ENCODE measurements at places on chromosomes 1 and 21. TPM values are rescaled to one million over a fixed set of nuclear protein-coding genes. Genes with fewer than 3 reads are reported as not detected.

GRCh38 chr1:109229531-109230127 is 15.9 kb downstream of the SARS1 start:
- no peak for DNase-seq

DNA sequence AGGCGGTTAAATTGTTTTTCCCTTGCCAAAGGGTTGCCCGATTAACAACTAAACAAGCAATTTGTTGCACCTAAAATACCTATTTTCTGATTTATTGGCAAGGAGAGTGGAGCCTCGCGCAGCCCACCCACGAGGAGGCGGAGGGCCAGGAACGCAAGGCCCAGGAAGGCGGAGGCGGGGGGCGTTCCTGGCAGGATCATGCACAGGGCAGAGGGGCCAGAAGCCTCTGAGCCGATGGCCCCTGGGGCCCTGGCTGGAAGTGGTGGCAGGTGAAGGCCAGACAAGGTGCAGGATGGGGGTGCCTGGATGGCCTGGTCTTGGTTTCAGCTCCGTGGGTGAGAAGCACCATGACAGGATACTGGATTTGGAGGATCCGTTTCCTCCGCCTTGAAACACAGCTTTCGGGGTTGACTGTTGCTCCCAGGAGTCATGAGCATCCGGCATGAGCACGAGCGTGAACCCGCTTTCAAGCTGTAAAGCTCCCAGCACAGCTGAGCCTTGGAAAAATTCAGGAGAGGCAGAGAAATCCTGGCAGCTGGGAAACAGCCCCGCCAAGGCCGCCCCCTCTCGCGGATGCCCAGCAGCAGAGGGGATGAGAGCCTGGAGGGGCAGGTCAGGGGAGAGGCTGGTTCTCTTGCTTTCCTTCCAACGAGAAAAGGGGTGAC is 35.0 kb downstream of the AJAP1 start:
- no peak for DNase-seq

GRCh38 chr1:25796811-25797458 is 3.1 kb upstream of the SELENON start:
- peak; percentile 68 for DNase-seq

DNA sequence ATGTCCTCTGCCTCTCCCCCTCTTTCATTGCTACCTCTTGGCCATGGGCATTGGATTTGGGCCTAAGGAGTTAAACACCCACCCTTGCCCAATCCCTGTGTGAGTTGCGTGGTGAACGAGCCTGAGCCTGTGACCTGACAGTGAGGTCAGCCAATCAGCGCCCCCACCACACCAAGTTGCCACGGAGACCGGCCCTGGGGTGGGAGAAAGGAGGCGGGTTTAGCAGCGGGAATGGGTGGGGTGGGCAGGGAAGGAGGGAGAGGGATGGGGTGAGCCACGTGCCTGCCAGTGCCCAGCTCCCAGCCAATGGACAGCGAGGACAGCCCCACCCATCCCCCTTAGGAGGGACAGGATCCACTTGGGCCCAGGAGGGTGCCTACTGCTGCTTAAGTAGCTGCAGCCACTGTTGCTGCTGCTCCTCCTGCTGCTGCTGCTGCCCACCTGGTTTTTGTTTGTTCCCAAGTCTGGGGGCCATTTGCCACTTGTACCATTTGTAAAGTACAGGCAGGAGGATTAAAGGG is 9.5 kb downstream of the ZBTB7B start:
- peak; percentile 43 for DNase-seq

DNA sequence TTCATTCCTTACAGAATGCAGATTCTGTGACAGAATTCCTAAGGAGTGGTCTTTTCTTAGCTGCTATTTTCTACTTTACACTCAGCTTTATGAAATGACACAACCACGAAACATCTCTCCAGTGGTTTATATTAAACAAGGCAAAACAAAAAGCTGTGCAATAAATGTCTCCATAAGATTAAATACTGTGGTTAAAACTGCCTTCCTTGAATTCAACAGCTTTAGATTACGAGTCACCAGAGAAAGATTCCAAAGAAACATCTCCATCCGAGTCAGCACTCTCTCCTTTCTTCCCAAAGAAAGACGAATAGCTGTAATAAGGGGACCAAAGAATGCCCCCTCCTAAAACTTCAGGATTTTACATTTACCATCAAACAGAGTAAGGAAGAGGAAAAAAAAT is 4.6 kb upstream of the C1orf87 start:
- DNase-seq = peak; percentile 2

MSH4 gene
- total RNA-seq = not detected

ATP6V1G3 gene
- not detected for total RNA-seq
